GM19239 (cell line): ENCODE measurements at places on chromosomes 16 and 17.

DNA sequence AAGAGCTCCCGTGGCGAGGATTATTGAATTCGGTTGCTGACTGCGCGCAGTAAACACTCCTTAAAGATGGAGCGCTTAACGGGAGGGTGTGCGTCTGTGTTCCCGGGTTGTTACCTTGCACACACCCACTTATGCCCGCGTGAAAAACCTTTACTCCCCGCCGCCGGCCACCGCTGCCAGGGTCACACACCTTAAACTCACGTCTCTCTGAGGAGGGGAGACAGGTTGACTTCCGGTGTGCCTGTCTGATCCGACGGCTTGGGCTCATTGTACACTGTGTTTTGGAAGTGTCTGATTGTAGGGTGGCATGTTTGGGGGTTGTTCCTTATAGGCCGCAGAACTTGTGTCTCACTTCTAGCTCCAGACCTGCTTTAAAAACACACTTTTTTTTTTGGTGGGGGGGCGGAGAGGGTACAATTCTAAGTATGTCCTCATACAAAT lies 66.8 kb downstream of the KPNA2 start:
- DNase-seq: no peak

DNA sequence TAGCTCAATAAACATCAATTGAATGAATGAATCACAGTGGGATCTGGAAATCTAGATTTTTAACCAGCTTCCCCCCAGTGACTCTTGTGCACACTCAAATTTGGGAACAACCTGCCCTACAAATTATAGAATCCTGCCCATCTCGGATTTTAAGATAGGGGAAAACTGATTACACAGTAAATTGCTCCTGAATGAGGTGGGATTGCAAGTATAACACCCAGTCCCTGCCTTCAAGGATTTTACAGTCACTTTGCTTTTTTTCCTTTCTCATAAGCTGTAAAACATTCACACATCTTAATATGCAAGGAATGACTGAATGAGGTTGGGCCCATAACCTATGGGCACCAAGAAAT lies 48.5 kb downstream of the TEKT5 start:
- no peak for DNase-seq

- DNase-seq: no peak
These were observed 29.9 kb downstream of the ACTG1 start for GRCh38 chr17:81482673-81483072.

GRCh38 chr16:67372664-67373063 lies 20.6 kb downstream of the TPPP3 start:
- DNase-seq: no peak

DNA sequence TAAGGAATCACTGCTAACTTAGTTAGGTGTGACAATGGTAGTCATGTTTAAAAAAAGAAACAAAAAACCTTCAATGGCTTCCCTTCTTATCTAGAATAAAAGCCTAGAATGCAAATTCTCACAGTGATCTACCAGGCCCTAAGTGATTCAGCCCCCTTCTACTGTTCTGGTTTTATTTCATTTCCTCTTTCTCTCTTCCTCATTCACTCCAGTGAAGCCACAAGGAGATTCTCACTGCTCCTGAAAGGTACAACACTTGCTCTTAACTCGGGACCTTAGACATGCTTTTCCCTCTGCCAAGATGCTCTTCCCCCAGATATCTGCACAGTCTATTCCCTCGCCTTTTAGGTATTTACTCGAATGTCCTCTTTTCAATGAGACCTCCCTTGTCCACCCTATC lies 3.7 kb downstream of the PIGS start:
- no peak for DNase-seq

GRCh38 chr16:26070302-26071100 lies 378.7 kb downstream of the HS3ST4 start:
- no peak for DNase-seq

GRCh38 chr17:44804302-44805089 lies 25.6 kb downstream of the GJC1 start:
- DNase-seq: no peak

GRCh38 chr16:86020971-86021370 lies 122.0 kb downstream of the IRF8 start:
- no peak for DNase-seq

GRCh38 chr16:82192665-82193064 lies 22.6 kb upstream of the MPHOSPH6 start:
- no peak for DNase-seq

DNA sequence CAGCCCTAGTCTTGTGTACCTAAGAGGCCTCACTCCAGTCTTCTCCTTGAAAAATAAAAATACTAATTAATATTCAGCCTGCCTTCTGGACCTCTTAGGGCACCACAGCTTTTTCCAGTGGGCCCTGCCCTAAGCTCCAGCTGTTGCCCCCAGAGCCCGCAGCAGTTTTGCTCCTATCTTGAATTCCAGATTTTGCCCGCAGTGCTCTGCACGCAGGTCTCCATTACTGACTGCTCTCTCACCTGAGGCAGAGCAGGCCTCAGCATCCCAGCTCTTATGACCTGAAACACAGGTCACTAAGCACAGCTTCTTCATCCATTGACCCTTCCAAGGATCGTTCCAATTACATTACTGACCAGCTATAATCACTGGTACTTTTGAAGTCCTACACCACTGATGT lies 28.4 kb upstream of the NAGLU start:
- DNase-seq: no peak

GRCh38 chr16:86579268-86580062 lies 1.1 kb downstream of the FOXL1 start:
- no peak for DNase-seq

DNA sequence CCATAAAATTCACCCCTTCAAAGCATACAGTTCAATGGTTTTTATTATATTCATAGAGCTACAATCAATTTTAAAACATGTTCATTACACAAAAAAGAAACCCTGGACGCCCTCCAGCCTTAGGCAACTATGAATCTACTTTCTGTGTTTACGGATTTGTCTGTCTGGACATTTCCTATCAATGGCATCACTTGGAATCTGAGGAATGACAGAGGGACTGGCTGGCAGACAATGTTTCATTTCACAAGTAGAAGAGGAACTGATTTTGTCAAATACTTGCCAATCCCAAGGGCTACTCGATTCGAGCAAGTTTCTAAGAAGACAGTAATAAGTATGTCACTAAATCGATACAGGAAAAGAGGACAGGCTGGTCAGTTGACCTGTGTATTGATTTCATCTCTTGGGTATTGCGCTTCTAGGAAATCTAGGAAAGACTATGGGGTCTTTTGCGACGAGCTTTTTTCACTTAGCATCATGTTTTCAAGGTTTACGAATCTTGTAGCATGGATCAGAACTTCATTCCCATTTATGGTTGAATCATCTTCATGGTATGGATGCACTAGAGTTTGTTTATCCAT lies 56.6 kb downstream of the RGS9 start:
- no peak for DNase-seq

GRCh38 chr16:8714174-8714573 lies 39.8 kb downstream of the ABAT start:
- DNase-seq: no peak

- DNase-seq: no peak
These were observed 10.4 kb upstream of the SLC47A2 start for GRCh38 chr17:19726631-19727376.

GRCh38 chr17:74307984-74308773 lies 17.8 kb upstream of the KIF19 start:
- DNase-seq: no peak

DNA sequence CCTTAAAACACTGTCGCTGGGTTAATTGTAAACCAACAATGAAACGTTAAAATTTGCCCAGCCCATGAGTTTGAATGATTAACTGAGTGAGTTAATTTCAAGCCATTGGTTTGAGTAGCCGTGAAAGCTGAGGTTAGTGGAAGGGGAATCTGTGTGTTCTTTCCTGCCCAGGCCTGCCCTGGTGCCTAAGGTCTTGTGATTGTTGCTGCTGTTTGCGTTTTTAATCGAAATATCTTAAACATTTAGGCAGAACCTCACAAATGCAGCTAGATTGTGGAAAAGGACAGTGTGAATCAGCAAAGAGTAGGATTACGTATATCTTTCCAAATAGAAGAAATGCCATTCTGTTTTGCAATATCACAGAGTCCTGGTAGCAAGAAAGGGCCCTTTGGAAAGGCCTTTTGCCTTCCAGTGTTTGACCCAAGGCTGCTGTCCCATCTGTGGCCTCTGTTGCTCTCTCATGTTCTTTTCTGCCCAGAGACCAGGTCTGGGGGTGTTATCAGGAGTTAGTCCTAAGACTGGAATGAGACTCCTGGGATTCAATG lies 113.8 kb downstream of the MSI2 start:
- DNase-seq: peak; percentile 45

DNA sequence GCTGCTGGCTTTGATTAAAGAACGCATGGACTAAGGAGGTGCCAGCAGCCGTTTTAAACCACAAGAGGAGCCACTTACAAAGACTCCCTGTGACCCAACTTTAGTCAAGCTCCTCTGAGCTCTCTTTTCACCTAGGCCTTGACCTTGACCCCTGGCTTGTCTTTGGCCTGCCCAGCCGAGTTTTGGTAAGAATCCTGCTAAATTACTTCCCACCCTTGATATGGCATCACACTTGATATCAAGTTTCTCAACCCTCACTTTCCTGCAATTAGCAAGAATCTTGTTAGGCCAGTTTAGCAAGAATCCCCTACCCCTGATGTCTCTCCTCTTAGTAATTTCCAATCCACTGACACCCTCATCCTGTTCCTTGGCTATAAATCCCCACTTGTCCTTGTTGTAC lies 232.8 kb upstream of the SALL1 start:
- DNase-seq: no peak

DNA sequence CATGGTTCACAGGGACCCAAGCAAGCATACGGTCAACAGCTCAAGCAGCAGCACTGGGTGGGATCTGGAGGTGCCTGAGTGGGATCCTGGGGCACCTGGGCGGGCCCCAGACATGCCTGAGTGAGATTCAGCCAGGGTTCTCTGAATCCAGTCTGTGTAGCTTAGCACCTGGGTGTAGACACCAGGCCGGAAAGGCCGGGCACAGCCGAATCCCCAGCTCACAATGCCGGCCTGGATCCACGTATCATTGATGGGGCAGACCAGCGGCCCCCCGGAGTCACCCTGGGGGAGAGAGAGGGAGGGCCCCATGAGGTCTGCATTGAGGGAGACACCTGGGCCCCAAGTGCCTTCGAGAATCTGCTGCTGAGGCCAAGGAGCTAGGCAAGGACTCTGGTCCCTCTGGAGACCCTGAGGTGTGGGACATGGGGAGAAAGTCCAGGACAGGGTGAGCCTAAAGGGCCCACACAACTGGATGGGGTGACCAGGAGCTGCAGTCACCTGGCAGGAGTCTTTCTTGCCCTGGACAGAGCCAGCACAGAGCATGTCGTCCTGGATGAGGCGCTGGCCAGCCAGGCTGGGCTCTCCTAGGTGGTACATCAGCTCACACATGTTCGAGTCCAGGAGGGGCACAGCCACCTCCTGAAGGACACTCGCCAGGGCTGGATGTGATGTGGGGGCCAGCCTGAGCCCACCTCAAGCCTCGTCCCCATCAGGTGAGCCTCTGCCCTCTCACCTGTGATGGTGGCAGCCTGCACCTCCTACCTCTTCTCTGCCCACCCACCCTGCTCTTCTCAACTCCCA lies 9.7 kb downstream of the ZG16B start:
- no peak for DNase-seq

DNA sequence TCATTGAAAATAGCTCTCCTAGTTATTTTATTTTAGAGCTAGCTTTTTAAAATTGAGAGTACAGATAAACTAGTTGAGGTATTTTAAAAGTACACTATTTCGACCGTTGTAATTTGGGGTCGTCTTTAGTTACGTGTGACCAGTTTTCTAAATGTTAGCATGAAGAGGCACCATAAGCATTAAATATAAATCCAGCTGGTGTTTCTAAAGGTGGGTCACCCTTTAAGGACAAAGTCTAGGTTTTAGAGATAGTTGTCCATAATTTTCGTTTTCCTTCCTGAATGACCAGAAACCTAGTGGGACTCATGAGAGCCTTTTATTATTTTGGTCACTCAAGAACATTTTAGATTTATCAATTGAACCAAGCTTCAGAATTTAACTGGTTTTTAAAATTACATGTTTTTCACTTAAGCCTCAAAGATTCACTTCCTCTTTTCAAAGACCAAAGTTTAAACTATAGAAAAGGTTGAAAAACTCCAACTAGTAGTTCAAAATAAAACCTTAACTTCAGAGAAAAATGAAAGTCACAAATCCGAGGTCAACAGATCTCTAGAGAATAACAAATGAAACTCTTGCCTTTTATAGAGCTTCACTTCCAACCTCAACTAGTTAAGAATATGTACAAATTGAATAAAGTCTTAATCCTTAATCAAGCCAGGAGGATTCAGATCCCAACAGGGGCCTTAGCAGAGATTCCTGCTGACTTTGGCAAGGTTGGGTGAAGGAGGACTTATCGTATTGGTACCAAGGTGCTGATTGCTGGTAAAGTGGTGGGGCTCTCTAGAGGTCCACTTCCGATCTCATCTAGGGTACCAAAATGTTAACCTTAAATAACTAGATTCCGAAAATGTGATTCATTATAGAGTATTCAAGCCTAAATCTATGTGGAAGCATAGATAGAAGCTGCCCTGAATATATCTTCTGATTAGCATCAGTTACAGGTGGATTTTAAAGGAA lies 32.5 kb downstream of the PHKB start:
- DNase-seq: no peak

DNA sequence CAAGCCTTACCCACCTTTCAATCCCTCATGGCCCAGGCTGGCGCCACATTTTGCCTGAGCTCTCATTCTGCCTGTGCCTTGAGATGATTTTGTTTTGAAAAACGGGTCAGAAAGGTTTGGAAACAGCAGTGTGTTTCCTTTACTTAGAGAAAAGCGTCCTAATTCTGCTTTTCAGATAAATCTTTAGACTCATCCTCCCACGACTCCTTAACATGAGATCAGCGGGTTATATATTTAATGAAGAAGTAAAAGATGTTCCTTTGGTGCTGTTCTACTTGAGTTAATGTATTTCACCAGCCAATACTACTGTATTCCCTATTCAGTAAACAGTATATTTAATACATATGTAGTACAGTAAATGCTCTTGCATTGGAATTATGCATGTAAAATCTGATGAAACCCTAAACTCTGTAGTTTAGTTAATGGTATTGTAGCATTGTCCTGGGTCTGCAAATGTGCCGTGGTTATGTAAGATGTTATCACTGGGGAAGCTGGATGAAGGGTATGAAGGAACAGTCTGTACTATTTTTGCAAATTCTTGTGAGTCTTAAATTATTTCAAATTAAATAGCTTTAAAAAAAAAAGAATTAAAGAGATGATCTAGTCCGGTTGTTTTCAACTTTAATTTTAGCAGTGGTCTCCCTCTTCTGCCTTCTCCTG lies 199.4 kb upstream of the CACNG5 start:
- DNase-seq: no peak

DNA sequence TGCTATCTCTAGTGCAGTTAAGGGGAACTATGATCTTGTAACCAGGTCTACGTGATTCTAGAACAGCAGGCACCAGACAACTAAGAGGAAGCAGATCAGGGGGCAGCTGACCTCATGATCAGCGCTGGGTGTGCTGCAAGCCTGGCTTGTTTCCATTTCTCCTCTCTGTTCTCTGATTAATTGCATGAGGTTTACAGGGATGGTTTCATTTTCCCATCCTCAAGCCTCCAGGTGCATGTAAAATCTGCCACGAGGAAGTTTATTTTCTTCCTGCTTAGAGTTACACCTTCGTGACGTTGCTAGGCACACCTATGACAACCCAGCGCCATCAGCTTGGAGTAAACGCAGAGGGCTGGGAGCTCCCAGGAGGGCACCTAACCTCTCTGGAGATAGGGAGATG lies 4.3 kb upstream of the NUPR1 start:
- no peak for DNase-seq
